ENCODE measurements at places on chromosomes 6 and 20.
A peak's percentile ranks its signal among the peaks of the same experiment; 100 is the strongest.

DNA sequence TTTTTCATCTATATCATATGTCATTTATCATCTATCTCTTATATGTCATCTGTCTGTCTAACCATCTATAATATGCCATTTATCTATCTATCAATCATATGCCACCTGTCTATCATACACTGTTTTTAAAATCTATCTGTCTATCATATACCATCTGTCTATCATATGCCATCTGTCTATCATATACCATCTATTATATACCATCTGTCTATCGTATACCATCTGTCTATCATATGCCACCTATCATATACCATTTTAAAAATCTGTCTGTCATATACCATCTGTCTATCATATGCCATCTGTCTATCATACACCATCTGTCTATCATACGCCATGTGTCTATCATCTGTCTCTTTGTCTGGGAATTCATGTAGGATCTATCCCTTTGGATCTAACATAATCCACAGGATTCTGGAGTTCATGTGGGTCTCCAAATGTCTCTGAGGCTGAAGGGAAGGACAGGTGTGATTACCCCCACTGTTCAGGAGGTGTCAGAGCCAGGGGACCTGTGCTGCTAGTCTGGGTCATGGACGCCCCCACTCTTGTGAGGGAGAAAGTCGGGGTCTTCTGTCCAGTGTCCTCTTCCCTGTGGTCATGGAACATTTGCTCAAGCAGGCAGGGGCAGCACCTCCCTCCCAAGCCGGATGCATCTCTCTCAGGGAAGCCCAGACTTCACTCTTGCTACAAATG lies 36.9 kb upstream of the FRMD1 start:
- no peak for DNase-seq

- DNase-seq = no peak
Measured at GRCh38 chr6:99979953-99980352, 14.1 kb downstream of the MCHR2 start.

- DNase-seq = no peak
Measured at GRCh38 chr6:136149311-136149710, 100.8 kb downstream of the MTFR2 start.

- peak; percentile 8 for DNase-seq
Measured at GRCh38 chr6:98945311-98946115, 2.2 kb downstream of the FBXL4 start.

- no peak for DNase-seq
Measured at GRCh38 chr6:46530896-46531295, 39.6 kb upstream of the RCAN2 start.

DNA sequence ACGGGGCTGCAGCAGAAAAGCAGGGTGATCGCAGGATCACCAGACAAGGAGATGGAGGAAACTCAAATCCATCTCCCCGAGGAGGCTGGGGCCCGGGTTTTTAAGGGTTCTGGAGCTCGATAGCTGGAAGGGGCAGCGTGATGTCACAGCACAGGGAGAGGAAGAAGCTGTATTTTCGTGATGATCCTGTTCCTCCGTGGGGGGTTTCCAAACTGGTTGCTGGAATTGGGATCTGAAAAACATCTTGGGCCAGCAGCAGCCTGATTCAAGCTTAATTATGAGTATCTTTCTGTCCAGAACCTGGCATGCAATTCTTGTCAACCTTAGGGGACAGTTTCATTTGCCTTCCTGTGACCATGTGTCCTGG lies 4.1 kb downstream of the CST7 start:
- DNase-seq = no peak

- DNase-seq = no peak
Measured at GRCh38 chr6:53199156-53199555, 50.5 kb upstream of the GCM1 start.

DNA sequence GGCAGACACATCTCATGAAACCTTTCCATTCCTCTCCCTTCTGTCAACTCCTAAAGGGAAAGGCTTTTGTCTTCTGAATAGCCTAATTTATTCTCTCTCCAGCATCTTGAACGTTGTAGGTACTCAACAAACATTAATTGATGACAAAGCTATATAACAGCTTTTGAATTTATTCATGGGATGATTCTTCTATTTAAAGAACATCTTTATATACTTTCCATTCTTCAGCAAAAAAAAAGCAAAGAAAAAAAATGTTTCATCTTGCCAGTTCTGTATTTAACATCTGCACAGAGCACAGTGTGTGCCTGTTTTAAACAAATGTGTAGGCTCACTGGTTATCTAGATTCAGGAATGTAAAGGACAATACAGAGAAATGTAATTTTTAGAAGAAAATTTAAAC lies 648.7 kb downstream of the KIF16B start:
- DNase-seq = no peak

DNA sequence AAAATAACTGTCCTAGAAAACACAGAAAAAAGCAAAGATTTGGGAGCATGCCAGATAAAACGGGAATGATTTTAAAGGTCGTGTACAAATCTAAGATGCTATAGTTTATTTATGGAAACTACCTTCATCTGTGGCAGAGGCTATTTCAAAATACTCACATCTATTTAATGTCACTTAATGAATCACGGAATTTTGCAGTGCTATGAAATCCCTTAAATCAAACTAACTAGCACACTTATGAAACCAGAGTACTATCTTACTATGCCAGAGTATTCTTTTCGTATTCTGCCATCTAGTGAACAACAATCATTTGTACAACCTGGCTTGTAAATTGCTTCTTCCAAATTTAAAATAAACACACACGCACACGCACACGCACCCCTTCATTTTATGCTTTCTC lies 77.9 kb upstream of the BMP5 start:
- peak; percentile 61 for DNase-seq
